AG10803 (cell line): ENCODE measurements at places on chromosomes 16 and 17.
A peak's percentile ranks its signal among the peaks of the same experiment; 100 is the strongest.

GRCh38 chr16:67563708-67564468 is 1.6 kb downstream of the CTCF start:
- DNase-seq = peak; percentile 81

GRCh38 chr16:52773026-52773425 is 226.1 kb upstream of the TOX3 start:
- no peak for DNase-seq

DNA sequence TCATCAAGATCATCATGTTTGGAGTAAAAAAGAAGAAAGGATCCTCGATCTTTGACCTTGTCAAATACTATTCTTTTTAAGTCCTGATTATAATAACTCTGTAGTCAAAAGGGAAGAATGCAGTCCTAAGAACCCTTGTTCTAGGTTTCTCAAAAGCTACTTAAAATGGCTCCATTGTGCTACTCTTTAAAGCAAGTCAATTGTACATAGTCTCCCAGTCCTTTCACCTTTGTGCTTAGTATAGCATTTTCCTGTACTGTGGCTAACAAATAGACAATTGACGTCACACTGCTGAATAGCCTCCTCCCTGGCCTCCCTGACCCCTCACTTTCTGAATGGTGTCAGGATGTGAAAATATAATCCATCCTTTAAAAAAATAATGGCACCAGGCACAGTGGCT is 172.9 kb downstream of the AATF start:
- DNase-seq = no peak

GRCh38 chr17:31726980-31727427 is 132.0 kb downstream of the COPRS start:
- DNase-seq = no peak

GRCh38 chr17:75763613-75764416 is 1.2 kb downstream of the GALK1 start:
- DNase-seq = no peak

- DNase-seq = no peak
These were observed 84.4 kb upstream of the RPL38 start for GRCh38 chr17:74119049-74119580.

- DNase-seq = no peak
These were observed 62.9 kb upstream of the WSB1 start for GRCh38 chr17:27230996-27231395.

DNA sequence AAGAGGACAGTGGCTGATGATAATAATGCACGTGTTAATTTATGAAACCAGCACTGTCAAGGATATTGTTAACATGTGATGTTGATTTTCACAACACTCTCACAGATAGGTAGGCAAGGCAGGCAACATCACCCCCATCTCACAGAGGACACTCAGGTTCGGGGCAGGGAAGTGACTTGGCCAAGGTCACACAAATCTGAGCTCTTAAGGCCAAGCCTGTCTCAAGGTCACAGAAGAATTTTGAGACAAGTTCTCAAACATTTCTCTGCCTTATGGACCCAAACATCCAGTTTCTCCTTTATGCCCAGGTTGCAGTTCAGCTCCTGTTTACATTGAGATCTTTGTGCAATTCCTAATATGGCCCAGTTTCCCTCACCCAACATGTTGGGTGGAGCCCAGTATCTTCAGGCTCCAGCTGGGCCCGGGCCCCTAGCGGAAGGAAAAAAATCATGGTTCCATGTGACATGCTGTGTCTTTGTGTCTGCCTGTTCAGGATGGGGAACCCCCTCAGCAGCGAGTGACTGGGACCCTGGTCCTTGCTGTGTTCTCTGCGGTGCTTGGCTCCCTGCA is 1.3 kb downstream of the SLC2A4 start:
- DNase-seq = no peak

GRCh38 chr17:62804025-62804424 is 4.1 kb downstream of the MARCHF10 start:
- DNase-seq = no peak

DNA sequence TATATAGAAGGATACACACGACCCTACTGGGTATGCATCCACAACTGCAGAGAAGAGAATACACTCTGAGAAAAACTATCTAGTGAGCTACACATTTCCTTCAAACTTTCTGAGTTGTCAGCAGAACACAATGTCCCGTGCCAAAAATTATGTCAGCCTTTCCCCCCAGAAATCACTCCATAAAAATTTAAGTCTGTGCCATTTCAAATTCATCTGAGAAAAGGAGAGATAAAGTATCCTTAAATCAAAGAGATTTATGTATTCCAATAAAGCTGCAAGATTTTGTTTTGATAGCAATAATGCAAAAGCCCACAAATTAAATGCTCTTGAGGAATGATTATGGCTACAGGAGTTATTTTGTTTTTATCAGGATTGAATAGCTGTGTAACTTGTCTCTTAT is 760.1 kb downstream of the CDH11 start:
- no peak for DNase-seq

DNA sequence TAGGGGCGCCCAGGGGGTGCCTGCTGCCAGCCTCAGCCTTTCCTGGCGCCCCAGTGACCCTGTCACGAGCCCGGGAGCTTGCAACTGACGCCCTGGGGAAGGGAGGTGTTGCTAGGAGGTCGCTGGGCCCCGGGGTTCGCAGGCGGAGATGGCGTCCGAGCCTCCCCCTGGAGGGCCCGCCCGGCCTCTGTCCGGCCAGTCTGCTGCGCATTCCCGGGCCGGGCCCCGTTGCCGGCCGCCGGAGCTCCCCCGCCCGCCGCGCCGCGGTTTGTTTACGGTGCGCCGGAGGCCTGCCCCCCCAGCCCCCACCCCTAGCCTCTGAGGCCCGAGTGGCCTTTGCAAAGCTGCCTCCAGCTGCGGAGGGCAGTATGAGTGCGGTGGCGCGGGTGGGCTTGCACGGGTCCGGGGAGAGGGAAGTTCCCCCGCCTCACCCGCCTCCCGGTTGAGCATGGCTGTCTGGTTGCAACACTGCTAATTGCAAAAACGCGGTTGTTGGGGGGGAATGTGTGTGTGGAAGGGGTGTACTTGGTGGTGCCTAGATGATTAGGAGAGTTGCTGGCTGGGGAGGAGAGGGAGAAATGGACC is 514 bp downstream of the THRA start:
- peak; percentile 37 for DNase-seq

DNA sequence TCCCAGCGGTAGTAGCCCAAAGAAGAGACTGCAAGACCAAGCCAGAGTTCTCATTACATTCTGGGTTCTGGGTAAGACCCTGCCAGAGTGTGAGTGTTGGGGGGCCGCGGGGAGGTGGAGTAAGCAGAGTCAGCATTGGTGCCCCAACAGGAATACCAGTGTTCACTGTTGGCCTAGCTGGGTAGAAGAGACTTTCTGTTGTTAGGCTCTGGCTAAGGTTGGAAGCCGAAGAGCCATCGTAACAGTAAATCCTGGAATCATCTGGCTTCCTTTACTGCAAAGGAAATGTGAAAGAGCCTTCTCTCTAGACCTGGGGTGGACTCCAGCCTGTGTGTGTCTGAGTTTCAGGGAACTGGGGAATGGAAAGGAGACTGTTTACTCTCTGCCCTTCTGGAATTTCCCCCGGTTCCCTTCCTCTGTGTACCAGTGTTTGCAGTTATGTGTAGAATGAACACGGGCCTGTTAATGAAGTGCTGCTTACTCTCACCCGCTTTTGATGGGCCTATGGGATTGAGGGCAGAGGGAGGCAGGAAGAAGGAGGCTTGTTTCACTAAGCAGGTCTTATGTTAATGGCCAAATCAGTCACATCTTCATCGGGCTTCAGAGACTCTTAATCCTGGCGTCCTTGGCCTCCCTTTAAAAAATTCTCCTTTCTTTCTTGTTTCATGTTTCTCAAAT is 68.5 kb downstream of the WWP2 start:
- DNase-seq = no peak

GRCh38 chr17:45256114-45256966 is 5.6 kb downstream of the SPATA32 start:
- DNase-seq = no peak

DNA sequence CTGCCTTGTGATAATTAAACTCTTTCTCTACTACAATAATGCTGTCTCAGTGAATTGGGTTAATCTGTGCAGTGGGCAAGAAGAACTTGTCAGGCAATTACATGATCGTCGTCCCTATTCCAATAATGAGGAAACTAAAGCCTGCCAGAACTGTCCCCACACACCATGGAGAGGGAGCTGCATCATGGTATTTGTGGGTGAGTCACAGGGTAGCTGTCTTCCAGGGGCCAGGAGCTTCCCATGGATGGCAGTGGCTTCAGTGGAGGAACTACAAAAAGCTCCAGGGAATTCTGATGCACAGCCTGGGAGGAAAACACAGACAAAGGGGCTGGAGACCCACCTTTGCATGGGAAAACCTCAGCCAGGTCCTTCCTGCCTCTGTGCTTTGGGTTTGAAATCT is 83.3 kb upstream of the C16orf82 start:
- DNase-seq = peak; percentile 69

DNA sequence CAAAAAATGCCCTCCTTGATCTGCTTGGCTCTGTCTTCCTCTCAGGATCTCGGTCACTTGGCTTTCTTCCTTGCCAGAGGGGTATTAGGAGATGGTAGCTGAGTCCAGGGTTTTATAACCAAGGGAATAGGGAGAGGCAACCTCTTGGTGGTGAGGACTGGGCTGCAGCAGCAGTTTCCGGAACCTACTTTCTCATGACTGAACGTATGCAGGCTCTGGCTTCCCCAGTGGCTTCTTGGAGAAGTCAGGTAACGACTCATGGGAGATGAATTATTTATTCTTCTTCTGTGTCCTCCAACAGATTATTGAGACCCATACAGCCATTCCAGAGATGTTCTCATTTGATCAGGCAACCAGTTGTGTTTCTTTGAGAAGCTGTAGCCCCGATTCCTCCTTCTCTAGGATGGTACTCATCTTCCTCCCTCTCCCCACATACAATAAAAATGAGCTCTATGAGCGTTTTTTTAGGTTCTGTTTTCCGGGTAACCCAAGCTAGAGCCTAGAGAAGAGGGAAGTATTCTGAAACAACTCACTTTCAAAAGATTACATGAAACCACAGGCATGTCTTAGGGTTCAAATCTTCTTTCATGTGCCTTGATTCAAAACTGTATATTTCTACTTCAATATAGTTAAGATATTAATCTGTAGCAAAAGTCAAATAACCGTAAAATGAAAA is 22.3 kb upstream of the DHX40 start:
- no peak for DNase-seq

DNA sequence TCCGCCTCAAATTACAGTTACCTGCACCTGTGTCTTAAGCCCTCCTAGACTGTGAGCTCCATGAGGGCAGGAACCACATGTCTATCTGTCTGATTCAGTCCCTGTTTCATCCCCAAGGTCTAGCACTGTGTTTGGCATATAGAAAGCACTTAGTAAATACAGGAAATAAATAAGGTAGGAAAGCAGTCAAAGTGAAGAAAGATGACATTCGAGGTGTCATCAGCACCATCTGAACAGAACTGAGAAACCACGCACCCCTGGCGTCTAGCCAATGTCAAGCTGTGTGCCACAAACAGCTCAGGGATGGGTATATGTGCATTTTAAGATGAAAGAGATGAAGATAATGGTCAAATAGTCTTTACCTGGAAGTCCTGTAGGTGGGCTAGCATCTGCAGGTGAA is 79.6 kb upstream of the ATP2A3 start:
- DNase-seq = no peak

GRCh38 chr16:59905131-59905530 is 1171.0 kb upstream of the GOT2 start:
- no peak for DNase-seq

DNA sequence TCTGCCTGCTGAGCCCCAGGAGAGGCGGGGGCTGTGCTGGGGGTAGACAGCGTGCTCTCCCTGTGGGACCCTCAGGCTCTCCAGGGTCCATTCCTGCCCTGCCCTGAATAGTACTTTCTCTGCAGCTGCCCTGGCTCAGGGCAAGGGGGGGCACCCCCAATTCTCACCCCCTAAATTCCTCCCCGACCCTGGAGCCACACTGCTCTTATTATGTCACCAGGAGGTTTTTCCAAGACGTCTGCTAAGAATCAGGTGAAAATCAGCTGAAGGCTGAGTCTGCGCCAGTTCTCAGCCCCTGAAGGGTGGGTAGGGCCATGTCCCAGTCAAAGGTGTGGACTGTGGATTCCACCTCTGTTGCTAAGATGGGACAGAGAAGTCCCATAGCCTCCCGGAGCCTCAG is 49.9 kb upstream of the MAP3K14 start:
- DNase-seq = no peak

GRCh38 chr17:76278952-76279741 is 14.0 kb downstream of the UBALD2 start:
- peak; percentile 72 for DNase-seq

DNA sequence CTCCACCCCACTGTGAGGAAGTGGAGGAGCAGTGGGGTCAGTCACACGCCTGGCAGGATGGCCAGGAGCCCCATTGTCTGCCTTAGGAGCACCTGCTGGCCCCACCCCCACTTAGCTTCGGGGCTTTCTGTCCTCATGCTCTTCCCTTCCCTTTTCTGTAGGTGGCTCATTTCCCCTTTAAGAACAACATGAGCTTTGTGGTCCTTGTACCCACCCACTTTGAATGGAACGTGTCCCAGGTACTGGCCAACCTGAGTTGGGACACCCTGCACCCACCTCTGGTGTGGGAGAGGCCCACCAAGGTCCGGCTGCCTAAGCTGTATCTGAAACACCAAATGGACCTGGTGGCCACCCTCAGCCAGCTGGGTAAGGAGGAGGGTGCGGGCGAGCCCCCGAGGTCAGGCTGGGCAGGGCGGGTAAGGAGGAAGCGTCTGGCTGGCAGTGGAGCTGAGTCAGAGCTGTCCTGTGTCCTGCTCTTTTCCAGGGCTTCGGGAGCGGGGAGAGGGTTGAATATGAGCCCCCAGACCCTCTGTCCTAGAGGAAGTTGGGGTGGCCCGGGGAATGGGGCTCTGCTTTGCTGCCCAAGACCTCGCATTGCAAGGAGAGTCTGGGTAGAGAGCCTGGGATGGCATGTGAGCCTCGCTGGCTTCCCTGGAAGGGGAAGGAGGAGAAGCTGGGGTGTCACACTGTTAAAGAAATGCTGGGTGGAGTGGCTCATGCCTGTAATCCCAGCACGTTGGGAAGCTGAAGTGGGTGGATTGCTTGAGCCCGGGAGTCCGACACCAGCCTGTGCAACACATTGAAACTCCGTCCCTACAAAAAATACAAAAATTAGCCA is 9.2 kb upstream of the SERPINF1 start:
- DNase-seq = no peak

- DNase-seq = no peak
These were observed 842 bp upstream of the CALB2 start for GRCh38 chr16:71357681-71358080.

GRCh38 chr16:27778926-27779570 is 229.1 kb downstream of the KATNIP start:
- no peak for DNase-seq

- DNase-seq = no peak
These were observed 32.3 kb downstream of the SLC7A5 start for GRCh38 chr16:87836844-87837581.
